ENCODE measurements at places on chromosomes 3 and 15.
A peak's percentile ranks its signal among the peaks of the same experiment; 100 is the strongest.

GRCh38 chr15:41546851-41547786 is 3.1 kb upstream of the RPAP1 start:
- DNase-seq, result no peak

- no peak for DNase-seq
Measured at GRCh38 chr3:133570139-133570936, 3.1 kb upstream of the CDV3 start.

DNA sequence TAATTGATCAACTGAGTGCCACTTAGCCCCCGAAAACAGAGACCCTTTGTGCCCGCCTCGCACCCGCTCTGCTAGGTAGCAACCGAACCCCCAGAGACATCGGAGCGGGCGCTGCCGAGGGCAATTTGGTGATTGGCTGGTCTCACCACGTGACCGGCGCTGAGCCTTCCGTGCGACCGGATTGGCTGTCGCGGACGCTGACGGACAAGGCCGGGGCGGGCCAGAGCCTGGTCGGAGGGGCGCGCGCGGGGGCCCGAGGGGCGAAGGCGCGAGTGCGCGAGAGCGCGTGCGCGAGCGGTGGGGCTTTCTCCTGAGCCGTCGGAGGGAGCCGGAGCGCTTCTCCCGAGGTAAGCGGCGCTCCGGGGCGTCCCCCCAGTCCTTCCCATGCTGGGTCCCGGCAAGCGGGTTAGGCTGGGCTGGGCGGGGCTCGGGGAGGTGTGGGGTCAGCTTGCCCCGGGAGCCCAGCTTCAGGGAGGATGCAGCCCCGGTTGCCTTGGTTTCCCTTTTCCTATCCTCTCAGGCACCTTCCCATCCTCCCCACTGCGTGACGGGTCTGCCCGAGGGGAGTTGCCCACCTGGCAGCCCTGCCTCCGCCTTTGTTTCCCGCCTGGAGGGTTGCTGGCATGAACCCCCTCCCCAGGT is at the start of gene TMEM108:
Gene TMEM108 (plus strand): TSS at position 303 of the 642 bp plus-strand sequence.
- DNase-seq, result peak; percentile 40

- DNase-seq, result no peak
Measured at GRCh38 chr3:11607816-11608215, 35.9 kb downstream of the VGLL4 start.

- no peak for DNase-seq
Measured at GRCh38 chr15:56719021-56719612, 14.2 kb downstream of the ZNF280D start.

DNA sequence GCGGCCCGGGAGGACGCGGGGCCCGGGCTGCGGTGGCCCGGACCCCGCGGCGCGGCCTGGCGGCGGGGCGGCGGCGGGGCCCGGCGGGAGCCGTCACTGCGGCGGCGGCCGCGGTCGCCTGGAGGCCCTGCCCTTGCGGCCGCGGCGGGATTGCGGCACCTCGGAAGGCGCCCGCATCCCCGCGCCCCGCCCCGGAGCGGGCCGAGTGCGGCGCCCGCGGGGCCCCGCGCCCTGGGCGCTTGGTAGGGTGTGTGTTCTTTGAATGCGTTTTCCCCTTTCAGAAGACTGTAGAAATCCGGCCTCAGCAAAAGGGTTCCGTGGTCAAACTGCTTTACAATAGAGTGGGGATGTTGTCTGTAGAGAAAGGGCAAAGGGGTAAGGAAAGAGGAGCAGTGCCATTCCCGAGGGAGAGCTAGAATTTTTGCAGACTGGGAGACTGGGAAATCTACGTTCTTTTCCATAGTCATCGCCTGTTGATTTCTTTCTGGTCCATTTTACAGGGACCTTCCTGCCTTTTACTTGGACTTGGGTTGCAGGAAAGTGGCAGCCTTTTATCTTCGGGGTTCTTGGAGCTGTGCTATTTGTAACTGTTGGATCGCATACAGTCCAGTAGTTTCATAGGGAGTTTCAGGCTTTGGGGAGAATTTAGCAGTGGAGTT is 630 bp downstream of the SNRK start:
- peak; percentile 46 for DNase-seq

- DNase-seq, result peak; percentile 60
Measured at GRCh38 chr15:25862472-25863110, 536 bp downstream of the ATP10A start.

GRCh38 chr3:13689373-13690260 is 140.7 kb downstream of the FBLN2 start:
- no peak for DNase-seq

- no peak for DNase-seq
Measured at GRCh38 chr15:67853454-67853853, 13.6 kb upstream of the RNU6-1 start.

- no peak for DNase-seq
Measured at GRCh38 chr3:73143821-73144237, 82.4 kb downstream of the EBLN2 start.

- peak; percentile 63 for DNase-seq
Measured at GRCh38 chr3:69095636-69096035, 10.9 kb downstream of the ARL6IP5 start.

- peak; percentile 69 for DNase-seq
Measured at GRCh38 chr3:198079771-198080520, 119.9 kb downstream of the LMLN start.

- DNase-seq, result peak; percentile 66
Measured at GRCh38 chr3:17025594-17026139, 140.9 kb downstream of the PLCL2 start.

GRCh38 chr3:71657831-71658530 is 67.2 kb downstream of the EIF4E3 start:
- DNase-seq, result peak; percentile 15

- no peak for DNase-seq
Measured at GRCh38 chr3:148681080-148681479, 16.6 kb upstream of the AGTR1 start.

DNA sequence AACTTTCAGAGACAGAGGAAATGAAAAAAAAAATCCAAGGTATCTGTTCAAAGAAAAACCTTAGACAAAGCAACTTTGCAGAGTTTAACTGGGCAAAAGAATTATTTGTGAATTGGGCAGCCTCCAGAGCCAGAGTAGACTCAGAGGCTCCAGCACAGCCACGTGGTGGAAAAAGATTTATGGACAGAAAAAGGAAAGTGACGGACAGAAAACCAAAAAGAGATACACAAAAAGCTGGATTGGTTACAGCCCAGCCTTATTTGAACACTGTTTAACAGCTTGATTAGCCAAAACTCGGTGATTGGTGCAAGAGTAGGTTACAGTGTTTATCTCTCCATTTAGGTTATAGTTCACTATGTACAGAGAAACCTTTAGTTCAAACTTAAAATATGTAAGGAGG is 23.7 kb upstream of the GPD1L start:
- DNase-seq, result no peak

DNA sequence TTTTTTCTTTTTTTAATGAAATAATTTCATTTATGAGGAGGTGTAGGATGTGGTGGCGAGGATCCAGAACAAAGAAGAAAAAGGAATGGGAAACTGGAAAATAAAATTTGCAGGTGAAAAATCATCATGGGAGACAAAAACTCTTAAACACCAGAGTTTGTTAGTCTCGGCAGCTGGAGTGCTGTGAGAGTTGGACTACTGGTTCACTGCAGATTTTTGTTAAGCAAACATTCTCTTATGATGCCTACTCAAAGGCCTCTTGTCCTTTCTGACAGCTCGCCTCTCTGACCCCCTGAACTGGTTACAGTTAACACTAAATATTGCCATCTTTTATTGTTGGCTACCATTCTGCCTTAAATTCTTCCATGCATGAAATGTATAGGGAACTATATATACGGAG is 152.4 kb upstream of the DPH6 start:
- DNase-seq, result no peak

- DNase-seq, result no peak
Measured at GRCh38 chr3:101388706-101389105, 68.3 kb upstream of the IMPG2 start.

GRCh38 chr3:43211681-43212080 is 74.7 kb upstream of the SNRK start:
- no peak for DNase-seq

GRCh38 chr15:47674586-47675232 is 42.6 kb upstream of the SEMA6D start:
- DNase-seq, result no peak

All from activated CD4-positive, alpha-beta memory T cell treated with anti-CD3 and anti-CD28 coated beads for 36 hours (primary cell).